Esophagus muscularis mucosa (tissue), 4 donors: ENCODE measurements at places on chromosomes 12 and 14.

GRCh38 chr14:96876747-96877146, 79.6 kb downstream of the VRK1 start:
- no peak for DNase-seq

- no peak for DNase-seq
These were observed 3.5 kb downstream of the GSTZ1 start for GRCh38 chr14:77324289-77324688.

- no peak for DNase-seq
These were observed 83.9 kb upstream of the OSBPL8 start for GRCh38 chr12:76643438-76643837.

DNA sequence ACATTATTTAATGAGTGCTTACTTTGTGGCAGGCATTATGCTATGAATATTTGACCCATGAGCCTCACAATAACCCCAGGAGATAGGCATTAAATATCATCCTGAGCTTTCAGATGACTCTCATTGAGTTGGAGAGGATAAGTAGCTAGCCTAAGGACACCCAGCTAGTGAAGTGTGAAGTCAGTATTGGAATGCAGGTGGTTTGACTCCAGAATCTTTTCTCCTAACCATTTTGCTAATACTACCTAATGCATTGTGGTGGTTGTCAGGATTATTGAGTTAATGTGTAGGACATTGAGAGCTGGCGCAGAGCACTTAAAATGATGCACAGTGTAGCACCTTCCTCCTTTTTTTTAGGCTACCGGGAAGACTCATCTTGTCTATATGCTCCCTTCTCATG, 3.8 kb upstream of the CDKL1 start:
- no peak for DNase-seq

DNA sequence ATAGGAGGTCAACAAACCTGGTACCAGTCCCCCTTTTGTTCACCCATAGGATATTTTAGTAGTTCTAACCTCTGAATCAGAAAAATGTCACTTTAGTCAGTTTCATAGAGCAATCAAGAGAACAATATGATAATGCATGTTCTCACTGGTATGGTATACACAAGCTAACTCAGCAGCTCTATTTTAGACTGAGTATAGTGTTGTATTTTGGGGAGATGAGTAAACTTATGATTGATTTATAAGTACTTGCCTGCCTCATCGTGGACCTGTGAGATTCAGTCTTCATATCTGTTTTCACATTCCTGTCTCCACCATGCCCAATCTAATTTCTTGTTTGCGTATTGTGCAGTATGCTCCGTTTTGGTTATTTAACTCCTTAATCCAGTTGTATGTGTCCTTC, 20.9 kb downstream of the COX16 start:
- no peak for DNase-seq

GRCh38 chr12:119440803-119441360, 106.4 kb downstream of the CCDC60 start:
- no peak for DNase-seq

GRCh38 chr12:27076468-27076867, 5.9 kb downstream of the C12orf71 start:
- no peak for DNase-seq

DNA sequence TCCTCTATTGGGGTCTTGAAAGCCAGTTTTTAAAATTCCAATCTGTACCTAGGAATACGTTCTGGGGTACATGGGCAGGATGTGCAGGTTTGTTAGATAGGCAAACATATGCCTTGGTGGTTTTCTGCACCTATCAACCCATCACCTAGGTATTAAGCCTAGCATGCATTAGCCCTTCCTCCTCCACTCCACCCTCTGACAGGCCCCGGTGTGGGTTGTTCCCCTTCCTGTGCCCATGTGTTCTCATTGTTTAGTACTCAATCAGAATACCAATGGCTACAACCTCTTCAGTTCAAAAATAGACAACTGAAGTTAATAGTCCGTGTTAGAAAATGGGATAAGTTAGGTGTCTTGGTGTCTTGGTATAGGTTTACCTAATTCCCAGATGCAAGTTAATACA, 3.4 kb downstream of the NTS start:
- DNase-seq: no peak

- no peak for DNase-seq
These were observed 53.7 kb downstream of the SOX5 start for GRCh38 chr12:23895792-23896218.

DNA sequence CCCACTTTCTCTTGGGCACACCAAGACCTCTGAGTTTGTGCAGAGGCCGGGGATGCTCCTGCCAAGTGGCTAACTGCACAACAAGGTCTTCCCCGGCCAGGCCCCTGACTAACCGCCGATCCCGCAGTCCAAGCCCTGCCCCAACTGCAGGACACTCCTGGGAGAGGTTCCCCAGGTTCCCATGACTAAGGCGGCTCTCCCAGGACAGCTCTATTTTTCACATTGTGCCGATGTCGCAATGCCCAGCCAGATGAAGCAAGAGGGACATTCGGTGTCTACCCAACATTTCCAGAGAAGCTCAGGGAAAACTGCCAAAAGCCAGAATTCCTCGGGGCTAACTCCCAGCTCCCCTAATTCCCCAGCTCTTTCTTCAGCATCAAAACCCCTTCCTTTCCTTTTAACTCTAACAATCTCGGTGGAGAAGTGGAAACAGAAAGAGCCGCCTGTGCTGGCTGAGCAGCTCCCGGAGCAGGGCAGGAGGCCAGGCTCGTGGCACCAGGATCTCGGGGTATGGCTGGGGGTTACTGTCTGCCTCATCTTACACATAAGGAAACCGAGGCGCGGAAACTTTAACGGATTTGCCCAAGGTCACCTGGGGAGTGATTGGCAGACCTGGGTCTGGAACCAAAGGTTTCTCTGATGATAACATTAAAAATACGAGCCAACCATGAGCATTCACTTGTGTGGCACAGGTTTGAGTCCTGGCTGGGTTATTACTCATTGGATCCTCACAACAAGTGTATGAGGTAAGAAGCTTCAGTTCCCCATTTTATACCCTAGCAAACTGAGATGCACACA, 318.2 kb downstream of the BCL11B start:
- DNase-seq: peak; percentile 92

- DNase-seq: no peak
These were observed 1.4 kb downstream of the NR4A1 start for GRCh38 chr12:52052468-52053186.

DNA sequence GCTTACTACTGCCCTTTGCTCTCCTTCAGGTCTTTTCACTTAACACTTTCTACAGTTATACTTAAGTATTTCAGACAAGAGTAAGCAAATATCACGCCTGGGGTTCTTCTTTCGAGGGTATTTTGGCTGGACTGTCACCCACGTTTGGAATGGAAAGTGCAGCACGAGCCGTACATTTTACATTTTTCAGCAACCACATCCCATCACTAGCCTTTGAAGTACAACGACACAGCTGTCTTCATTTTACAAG, 349 bp upstream of the FAM177A1 start:
- no peak for DNase-seq

- DNase-seq: no peak
These were observed 215.9 kb upstream of the HMGA2 start for GRCh38 chr12:65608319-65608916.

DNA sequence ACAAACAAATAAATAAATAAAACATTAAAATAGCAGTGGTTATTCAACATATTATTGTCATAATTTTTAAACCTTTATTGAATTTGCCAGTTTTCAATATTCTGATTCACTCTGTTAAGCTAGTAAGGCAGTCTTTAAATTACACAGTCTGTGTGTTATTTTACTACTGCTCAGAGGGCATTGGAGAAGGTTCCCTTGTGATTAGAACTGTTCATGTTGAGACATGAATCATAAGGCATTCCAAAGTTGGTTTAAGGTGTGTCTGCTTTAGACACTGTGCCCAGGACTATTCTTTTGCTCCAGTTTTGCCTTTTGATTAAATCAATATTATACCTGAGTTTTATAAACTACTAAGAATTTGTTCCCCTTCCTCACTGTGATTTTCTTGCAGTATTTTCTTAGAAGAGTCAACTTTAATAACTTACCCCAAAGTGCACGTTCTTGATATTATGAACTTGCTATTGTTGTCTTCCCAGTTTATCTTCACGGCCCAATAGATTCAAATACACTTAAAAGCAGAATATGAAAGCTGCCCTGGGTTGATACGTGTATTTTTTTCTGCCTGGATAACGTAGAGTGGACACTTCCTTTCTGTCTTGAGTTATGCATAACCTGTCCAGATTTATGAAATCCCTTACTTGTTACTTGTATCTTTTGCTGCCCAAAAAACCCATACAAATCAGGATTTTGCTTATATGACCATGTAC, 105.3 kb upstream of the BCAT1 start:
- no peak for DNase-seq

DNA sequence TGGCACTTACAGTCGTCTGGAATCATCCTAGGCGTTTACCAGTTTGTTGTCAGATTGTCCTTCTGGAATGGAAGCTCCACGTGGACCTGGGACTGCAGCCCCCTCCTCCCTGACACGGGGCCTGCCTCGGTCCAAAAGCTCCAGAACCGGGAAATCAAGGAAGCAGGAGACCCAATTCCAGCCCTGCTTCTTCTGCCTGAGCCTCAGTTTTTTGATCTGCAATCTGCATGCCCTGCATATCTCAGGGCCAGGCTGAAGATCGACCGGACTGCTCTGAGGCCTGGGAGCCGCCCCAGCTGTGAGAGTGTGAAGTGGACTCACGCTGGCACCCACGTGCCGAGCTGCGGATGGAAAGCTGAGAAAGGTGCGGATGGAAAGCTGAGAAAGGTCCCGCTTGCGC, 98.6 kb downstream of the SETD3 start:
- DNase-seq: no peak

DNA sequence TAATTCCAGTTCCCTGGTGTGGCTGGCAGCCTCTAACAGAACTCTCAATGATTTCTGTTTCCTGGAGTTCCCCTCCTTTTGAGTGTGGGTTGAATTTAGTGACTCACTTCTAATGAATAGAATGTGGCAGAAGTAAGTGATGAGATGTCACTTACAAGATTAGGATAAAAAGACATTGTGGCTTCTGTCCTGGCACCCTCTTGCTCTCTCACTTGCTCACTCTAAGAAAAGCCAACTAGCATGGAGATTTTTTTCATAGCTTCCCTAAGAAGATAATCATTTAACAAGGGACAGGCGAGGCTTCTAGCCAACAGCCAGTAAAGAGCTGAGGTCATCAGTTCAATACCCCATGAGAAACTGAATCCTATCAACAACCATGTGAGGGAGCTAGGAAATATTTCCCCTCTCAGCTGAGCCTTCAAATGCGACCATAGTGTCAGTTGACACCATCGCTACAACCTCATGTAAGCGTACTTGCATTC, 156.7 kb downstream of the TMTC3 start:
- DNase-seq: no peak

GRCh38 chr14:63524537-63525155, 18.5 kb downstream of the PPP2R5E start:
- DNase-seq: no peak

- DNase-seq: no peak
These were observed 7.9 kb upstream of the DIO3 start for GRCh38 chr14:101553393-101553792.

- DNase-seq: no peak
These were observed 72.8 kb downstream of the SPATS2 start for GRCh38 chr12:49440035-49440434.

- no peak for DNase-seq
These were observed 60.1 kb downstream of the TSPAN9 start for GRCh38 chr12:3137268-3137781.

DNA sequence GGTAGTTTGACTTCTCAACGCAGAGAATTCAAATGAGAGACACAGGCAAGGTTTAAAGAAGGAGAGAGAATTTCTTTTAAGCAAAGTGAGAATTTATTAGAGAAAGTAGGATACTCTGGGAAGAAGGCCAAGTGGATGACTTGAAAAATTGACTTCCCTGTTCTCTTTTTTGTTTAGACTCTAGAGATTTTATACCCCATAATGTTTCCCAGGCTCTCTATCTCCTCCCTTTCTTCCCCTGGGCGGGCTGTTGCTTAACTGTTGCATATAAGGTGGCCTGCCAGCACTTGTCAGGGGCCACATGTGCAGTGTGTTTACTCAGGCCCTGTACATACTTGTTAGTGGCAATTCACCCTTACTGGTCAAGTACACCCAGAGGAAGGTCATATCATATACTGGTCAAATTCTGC, 403.7 kb downstream of the SLC6A15 start:
- no peak for DNase-seq

DNA sequence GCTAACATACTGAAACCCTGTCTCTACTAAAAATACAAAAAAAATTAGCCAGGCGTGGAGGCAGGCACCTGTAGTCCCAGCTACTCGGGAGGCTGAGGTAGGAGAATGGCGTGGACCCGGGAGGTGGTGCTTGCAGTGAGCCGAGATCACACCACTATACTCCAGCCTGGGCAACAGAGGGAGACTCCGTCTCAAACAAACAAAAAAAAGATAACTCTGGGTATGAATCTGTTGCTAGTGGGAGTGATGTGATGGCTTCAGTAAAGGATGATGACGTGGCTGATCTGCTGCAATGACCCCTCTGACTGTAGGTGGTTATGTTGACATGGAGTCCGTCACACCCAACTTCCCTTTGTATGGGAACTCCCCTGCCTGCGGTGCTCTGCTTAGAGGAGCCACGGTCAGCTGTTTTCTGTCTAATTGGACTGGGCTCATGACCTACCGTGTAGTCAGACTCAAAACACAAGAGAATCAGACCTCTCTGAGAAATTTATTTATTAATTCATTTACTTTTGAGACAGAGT, 59.1 kb upstream of the MED13L start:
- DNase-seq: no peak

GRCh38 chr14:69612783-69613130, 1.4 kb downstream of the SUSD6 start:
- no peak for DNase-seq

GRCh38 chr14:96066976-96067375, 27.8 kb downstream of the C14orf132 start:
- no peak for DNase-seq

GRCh38 chr12:4445156-4446101, at the start of gene FGF6:
FGF6 (minus strand) TSS chr12:4445815; CDS start chr12:4445570, 245 bp downstream.
- DNase-seq: peak; percentile 79

DNA sequence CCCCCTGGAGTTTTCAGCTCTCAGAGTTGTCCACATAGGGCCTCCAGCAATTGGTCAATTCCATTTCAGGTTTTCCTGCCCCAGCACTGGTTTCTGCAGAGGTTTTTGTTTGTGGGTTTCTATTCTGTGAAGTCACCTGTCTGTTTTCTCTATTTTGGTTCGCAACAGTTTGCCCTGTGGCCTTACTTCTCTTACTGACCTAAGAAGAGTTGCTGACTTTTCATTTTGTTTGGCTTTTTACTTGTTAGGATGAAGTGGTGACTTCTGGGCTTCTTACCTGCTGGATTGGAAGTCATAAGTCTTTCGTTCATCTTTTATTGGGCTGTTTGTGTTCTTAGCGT, 196.4 kb upstream of the PARP11 start:
- no peak for DNase-seq

- no peak for DNase-seq
These were observed 153.0 kb downstream of the PHETA1 start for GRCh38 chr12:111215881-111216280.
